ENCODE measurements at places on chromosomes 6 and 20.

GRCh38 chr6:33720998-33721397, 9.5 kb upstream of the UQCC2 start:
- DNase-seq: no peak

DNA sequence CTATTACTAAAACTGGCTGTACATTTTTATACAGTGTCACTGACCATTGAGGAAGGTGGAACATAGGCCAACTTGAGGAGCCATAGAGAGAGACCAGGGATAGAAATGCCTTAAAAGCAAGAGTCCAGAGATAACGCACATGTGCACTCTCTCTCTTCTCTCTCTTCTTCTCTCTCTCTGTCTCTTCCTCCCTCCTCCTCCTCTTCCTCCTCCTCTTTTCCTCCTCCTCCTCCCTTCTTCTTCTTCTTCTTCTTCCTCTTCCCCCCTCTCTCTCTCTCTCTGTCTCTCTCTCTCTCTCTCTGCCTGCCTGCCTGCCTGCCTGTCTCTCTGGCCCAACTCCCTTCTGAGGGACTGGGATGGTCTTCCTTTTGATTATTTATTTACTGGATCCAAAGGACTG, 16.3 kb upstream of the ADIG start:
- DNase-seq: no peak

- DNase-seq: no peak
Observed at GRCh38 chr6:15465212-15465611, 197.6 kb downstream of the DTNBP1 start.

- no peak for DNase-seq
Observed at GRCh38 chr6:136918706-136919105, 3.4 kb upstream of the SLC35D3 start.

Data from stimulated activated naive CD4-positive, alpha-beta T cell treated with Interleukin-2 at 50 U/mL for 16 hours (primary cell).